T47D (cell line): ENCODE measurements at places on chromosomes 4 and X.
A peak's percentile ranks its signal among the peaks of the same experiment; 100 is the strongest.

GRCh38 chr4:31054295-31054694 lies 334.1 kb downstream of the PCDH7 start:
- no peak for DNase-seq

DNA sequence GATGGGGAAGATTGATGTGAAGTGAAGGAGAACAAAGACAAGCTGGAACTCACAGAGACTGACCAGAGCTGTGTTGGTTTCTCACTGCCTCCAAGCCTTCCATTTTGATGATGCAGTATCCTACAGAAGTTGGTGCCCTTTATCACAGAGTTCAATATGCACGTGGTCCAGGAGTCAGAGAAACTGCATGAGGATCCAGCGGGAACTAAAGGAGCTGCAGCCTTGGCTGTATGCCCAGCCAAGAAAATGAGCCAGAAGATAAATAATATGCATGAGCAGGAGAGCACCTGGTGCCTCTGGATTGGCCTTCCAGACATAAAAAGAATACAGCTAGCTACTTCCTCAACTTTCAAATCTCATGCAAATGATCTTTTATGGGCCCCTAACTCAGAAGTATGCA lies 44.3 kb upstream of the DCLK2 start:
- DNase-seq = no peak

DNA sequence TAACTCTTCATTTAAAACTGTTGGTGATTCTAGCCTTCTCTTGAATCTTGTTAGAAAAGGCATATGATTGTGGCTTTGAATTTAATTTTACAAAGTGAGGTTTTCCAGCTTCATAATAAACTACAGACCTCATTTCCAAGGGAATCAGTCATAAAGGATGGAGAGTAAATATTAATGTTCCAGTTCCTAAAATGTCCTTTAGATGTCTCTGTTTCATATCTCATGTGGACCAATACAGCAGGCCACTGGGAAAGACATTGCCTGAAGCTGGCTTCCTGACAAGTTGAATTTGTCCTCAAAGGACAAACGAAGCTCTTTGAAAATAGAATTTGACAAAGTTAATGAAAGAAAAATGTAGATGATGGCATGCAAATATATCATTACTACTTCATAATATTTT lies 125.4 kb downstream of the ZNF330 start:
- DNase-seq = peak; percentile 58

DNA sequence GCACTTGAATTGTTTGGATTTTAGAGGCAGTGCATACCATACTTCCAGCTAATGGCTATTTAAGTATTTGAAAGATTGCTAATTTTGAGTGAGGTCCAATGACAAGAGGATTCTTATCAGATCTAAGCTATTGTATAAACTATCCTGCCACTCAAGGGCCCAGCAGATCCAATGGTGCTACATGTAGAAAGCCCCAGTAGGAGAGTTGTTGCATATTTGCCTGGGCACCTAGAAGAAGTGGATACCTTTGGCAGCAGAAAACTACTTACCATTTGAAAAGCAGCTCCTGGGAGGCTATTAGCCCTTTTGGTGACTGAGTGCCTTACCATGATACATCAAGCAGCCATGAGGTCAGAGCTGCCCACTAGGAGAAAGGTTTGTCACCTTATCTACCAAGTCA lies 447.3 kb downstream of the C4orf33 start:
- DNase-seq = no peak

DNA sequence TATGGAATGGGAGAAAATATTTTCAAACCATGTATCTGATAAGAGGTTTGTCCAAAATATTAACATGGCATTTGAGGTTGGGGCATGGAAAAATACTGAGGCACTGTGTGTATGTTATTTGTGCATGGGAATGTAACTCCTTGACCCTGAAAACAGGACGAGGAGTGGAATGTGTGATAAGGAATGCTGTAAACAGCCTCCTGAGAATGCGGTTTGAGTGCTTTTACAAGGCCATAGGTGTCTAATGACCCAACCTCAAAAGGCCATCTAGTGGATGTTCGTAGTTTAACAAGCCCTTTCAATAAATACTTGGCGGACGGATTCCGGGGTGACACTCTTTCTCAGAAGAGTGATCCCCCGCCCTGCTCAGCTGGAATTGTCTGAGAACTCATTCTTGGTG lies 162.9 kb upstream of the USP9X start:
- peak; percentile 74 for DNase-seq

DNA sequence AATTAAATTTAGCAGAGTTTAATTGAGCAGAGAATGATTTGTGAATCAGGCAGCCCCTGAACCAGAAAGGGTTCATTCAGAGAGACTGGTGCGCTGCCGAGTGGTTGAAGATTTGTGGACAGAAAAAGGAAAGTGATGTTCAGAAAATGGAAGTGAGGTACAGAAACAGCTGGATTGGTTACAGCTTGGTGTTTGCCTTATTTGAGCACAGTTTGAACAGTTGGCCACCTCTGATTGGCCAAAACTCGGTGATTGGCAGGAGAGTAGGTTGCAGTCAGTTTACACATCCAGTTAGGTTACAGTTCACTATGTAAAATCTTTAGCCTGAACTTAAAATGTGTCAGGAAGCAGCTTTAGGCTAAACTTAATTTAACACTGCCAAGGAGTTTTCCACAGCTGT lies 14.9 kb downstream of the MID1IP1 start:
- no peak for DNase-seq

DNA sequence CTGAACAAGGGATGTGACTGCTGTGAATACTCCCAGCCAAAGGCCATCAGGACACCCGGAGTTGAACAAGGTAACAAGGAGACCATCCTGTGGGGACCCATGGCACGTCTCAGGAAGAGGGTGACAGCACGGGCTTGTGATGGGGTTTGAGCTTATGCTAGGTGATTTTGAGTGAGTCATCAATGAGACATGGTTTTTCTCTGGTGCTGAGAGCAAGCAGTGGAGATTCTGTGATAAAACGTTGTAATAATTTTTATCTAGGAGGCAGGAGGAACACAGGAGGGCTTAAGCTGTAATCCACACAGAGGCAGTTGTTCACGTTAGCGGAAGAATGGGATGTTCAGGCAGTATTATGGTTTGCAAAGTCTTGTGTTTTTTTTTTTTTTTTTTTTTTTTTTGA lies 36.0 kb downstream of the TRIML1 start:
- DNase-seq = no peak

GRCh38 chr4:41632481-41633073 lies 94.6 kb downstream of the LIMCH1 start:
- DNase-seq = no peak

GRCh38 chr4:139824882-139825522 lies 159.4 kb downstream of the MGST2 start:
- no peak for DNase-seq

DNA sequence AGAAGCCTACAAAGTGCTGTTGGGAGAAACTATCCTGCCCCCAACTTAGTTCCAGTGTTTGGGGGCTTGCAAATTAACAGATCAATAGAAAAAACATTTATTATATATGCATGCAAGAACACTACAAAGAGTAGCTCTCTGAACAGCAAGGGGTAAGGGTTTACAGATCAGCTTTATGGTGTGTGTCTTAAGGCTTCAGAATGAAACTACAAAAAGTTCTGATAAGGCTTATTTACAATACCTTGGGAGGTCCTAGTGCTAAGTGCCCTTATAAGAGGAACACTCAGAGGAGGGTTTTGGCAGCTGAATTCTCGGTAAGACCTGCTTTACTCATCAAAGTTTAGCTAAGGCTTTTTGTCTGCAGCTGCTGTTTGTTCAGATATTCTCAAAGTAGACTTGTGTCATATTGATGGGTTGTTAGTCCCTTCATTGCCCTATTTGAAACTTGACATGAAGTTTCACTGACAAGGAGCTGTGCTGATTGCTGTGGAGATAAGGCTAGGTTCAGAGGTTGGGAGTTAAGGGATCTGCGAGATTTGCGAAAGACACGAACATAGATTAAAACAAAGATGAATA lies 7.7 kb downstream of the ERVMER34-1 start:
- DNase-seq = no peak

DNA sequence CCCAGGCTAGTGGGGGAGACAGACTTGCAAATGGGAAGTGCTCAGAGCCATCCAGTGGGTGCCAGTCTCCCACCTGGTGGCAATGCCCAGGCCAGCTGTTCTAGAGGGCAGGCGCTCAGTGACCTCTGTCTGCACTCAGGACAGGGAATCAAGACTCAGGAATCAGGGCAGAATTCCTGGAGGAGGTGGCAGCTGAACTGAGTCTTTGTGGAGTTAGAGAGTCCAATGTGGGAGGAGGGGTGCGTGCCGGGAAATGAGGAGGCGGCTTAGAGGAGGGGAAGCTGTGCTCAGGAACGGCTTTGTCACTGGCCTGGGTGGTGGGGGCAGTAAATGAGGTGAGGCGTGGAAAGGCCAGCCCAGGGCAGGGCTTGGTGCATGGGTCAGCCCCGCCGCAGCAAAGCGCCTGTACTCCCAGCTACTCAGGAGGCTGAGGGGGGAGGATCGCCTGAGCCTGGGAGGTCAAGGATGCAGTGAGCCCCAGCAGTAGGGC lies 31.3 kb upstream of the SORCS2 start:
- DNase-seq = no peak

DNA sequence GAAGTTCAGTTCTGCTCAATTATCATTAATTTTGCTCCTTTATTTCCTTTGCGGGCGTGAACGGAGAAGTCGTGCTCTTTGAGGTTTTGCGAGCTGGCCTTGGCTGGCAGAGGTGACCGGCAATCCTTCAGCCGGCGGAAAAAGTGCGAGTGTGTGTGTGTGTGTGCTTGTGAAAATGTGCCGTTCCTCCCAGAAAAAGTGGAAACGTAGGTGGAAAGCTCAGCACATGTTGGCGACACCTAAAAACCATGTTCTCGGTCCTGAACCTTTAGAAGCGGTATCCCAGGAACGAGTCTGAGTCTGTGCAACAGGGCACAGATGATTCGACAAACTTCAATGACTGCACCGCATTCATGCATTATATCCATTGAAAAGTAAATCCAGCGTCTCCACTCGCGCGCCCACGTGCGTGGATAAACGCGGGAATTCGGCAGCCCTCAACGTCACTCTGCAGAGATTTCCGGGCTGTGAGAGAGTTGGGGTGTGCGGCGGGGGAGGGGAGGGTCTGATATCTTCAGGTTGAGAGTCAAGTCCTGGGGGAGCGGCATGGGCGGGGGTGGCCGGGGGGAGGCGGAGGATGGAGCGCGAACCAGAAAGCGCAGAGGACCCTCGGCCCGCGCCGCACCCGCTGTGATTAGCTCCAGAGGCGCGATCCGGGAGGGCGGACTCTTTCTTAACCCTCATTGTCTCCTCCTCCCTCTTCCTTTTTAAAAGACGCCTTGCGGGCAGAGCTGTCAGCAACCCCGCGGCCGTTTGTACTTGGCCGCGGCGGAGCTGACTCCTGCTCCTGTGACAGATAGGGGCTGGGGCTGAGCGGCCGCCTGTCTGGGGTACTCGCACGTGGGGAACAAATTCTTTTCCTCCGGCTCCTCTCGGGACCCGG lies at the start of gene SHISA3:
Gene SHISA3, plus strand, starts transcription at position 737 of the 883 bp plus-strand sequence. CDS start 569 bp downstream, outside the sequence.
- DNase-seq = no peak

GRCh38 chr4:114093221-114093715 lies 113.8 kb upstream of the ARSJ start:
- no peak for DNase-seq

DNA sequence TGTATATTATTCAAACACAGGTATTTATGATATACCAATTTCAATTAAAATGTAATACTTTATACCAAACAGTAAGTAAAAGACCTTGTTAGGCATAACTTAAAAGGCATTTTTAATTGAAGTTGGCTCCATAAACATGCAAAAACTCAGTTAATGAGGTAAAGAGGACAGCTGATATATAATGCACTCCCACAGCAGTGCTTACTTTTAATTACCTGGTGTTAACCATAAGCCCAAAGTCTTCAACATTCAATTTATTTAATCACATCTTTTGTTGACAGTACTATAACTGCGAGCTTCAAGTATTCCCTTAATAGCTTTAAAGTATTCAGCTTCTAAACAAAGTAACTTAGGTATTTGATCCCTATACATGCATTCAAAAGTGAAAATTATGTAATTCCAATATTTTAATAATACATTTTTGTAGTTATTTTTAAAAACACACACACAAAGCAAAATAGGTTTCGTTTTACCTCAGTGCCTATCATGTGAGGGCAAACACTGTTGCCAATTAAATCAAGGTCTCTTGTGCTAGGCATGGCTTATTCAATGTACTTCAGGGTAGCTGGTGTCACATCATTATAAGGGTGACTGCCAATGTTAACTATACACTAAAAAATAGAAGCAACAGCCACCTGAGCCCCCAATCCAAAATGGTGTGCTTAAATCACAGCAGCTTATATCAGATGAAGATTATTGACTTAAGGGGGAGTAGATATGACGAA lies 197.1 kb downstream of the LRBA start:
- DNase-seq = no peak

- DNase-seq = no peak
These were observed 49.7 kb downstream of the ABCG2 start for GRCh38 chr4:88108747-88109122.

DNA sequence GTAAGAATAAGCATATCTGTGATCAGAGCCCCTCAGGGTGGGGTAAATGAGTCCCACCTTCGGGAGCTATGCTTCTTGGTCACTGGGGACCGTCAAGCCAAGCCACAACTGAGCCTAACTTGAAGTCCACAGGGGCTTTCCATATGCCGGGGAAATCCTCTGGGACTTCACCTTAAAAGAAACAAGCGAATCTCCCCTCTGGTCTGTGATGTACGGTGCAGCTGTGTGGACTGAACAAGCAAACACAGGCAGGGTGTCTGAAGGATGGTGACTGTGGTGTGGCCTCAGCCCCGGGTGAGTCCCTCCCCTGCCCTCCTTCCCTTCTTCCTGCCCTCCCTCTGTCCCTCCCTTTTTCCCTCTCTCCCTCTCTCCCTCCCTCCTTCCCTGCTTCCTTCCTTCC lies 29.7 kb upstream of the PPP2R2C start:
- DNase-seq = no peak

DNA sequence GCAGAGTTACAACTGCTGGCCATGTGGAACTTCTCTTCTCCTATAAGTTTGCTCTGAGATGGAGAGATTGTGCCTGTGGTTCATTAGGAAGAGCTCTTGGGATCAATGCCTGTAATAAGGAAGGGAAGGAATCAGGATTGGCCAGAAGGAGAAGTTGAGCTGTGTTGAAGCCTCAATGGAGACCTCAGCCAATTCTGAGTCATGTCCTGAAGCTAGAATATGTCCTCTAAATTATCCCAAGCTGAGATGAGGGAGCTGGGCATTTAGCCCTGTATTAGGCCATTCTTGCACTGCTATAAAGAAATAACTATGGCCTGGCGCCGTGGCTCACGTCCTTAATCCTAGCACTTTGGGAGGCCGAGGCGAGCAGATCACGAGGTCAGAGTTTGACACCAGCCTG lies 85.4 kb upstream of the DHX15 start:
- no peak for DNase-seq
